ENCODE measurements at places on chromosomes 4 and X. TPM values are rescaled to one million over a fixed set of nuclear protein-coding genes. Genes with fewer than 3 reads are reported as not detected.
A peak's percentile ranks its signal among the peaks of the same experiment; 100 is the strongest.

GRCh38 chrX:154515090-154515965 lies 704 bp downstream of the FAM3A start:
- no peak for DNase-seq

ADH7 gene
- not detected for total RNA-seq

DNA sequence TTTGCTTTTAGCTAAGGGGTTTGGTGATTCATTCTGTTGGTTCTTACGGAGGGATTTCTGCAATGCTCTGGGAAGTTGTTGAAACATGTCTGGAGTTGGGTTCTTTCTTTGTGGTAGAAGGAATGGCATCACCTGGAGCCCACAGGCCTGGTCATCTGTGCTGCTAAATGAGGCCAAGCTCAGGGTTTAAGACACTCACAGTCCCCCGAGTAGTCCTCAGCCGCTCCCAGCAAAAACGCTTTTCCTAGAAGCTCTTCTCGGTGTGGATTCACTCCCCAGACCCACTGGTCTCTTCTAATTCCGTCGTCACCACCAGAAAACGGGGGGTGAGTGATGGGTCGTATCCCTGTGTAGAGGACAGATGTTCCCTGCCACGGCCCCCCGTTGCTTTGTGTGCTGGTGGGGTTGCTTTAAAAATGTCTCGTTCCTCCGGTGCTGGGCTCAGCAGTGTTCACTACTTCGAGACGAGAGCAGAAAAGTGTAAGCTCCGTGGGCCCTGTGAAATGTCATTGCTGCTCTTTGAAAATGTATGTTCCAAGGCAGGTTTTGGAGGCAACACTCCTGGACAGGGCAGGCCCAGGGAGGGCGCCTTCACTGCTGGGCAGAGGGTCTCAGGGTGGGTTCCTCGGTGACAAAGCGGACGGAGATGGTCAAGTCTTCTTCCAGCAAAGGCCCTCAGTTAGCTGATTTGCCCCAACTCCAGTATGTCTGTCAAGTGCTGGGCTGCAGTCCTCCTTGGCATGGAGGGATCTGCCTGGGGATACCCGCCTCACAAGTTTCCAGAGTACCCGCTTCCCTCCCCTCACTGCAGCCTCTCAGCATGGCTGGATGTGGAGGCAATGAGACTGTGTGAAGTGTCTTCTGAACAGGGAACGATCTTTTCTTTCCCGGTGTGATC lies 37.3 kb downstream of the PSAPL1 start:
- DNase-seq, result no peak

HSFX3 gene
- total RNA-seq, result not detected

SYP gene
- total RNA-seq, result 0.23 TPM

PHOX2B gene
- not detected for total RNA-seq

MAGEH1 gene
- 7.9 TPM for total RNA-seq

FREM3 gene
- not detected for total RNA-seq

- DNase-seq, result peak; percentile 83
Measured at GRCh38 chr4:74320559-74321118, 12.4 kb downstream of the EPGN start.

RIBC1 gene
- 0.19 TPM for total RNA-seq

GRCh38 chr4:101954975-101955678 lies 164.6 kb downstream of the BANK1 start:
- DNase-seq, result no peak

DNA sequence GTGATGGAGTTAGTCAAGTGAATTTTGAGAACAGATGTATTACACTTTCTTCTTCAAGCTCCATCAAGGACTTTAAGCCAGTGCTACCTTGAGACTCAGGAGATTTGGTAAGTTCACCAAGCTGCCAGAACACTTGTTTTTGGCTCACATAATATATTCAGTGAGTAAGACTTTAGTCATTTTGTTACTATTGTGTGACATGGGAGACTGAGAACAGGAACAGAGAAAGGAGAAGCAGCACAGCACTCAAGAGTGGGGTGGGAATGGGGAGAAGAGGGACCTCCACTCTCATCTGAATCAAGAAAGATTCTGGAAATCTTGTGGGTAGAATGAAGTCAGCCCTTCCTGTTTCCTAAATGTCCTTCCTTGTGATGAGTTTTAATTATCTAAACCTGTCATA lies 87.3 kb upstream of the TET2 start:
- DNase-seq, result peak; percentile 56

- no peak for DNase-seq
Measured at GRCh38 chrX:104122829-104123228, 10.5 kb downstream of the ZCCHC18 start.

- DNase-seq, result no peak
Measured at GRCh38 chr4:168570466-168570865, 73.6 kb downstream of the PALLD start.

TCEAL8 gene
- 46.8 TPM for total RNA-seq

DNA sequence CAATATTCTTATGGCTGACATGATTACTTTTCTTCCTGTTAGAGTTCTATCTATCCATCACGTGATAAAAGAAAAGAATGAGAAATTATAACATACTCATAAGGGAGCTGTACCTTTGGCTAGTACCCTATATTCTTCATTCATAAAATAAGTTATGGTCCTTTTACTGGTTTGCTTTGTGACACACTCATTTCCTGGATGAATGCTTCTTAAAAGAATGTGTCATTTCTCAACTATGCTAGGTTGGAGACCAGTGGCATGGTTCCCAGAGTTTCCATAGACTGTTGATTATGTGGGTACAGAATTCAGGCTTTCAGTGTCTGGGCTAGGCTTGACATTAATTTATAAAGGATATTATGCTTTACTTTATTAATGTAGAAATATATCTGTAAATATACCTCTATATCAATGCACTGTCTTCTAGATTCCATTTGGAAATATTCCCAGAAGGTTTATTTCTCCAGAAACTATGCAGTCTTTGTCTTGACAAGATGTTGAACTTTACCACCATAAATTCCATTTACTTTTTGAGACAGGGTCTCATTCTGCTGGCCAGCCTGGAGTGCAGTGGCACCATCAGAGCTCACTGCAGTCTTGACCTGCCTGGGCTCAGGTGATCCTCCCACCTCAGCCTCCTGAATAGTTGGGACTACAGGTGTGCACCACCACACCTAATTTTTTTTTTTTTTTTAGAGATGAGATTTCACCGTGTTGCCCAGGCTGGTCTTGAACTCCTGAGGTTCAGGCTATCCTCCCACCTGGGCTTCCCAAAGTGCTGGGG lies 23.8 kb downstream of the NUDT6 start:
- peak; percentile 95 for DNase-seq

CXCL8 gene
- 12.9 TPM for total RNA-seq

GRCh38 chrX:17654116-17654515 lies 83.2 kb upstream of the SCML1 start:
- DNase-seq, result no peak

SMIM10 gene
- not detected for total RNA-seq

- no peak for DNase-seq
Measured at GRCh38 chr4:124686279-124686678, 26.3 kb downstream of the ANKRD50 start.

- DNase-seq, result no peak
Measured at GRCh38 chrX:9676306-9676705, 89.3 kb downstream of the GPR143 start.

DNA sequence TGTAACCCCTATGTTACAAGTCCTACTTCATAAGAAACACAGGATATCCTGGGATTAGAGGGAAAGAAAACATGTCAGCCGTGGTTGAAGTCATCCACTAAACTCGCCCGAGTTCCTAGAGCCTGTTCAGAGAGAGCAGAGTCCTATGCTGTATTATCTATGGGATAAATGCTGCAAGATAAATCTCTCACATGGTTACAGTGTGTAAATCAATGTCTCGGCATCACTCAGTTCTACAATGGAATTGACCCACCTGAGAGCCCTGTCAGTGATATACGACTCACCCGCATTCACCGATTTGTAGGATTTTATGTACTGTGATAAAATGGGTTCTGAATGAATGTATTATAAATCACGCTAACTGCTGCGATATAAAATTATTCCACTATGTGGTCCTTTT lies 127.8 kb upstream of the ANXA3 start:
- DNase-seq, result no peak

RASL11B gene
- total RNA-seq, result not detected

GRCh38 chrX:117743469-117744251 lies 372.9 kb downstream of the KLHL13 start:
- DNase-seq, result no peak

Measured in HT1080 (cell line).